Glomerular endothelial cell (primary cell): ENCODE measurements at places on chromosomes 4 and X. TPM values are rescaled to one million over a fixed set of nuclear protein-coding genes. Genes with fewer than 3 reads are reported as not detected.

- DNase-seq: no peak
These were observed at the start of gene HHIP for GRCh38 chr4:144645631-144646522. Gene HHIP, plus strand, starts transcription at chr4:144646156. Its CDS starts 520 bp downstream, at chr4:144646676.

The ARHGAP6 gene
- total RNA-seq: 1.5 and 1.7 TPM in 2 replicates

The PPP1R2C gene
- not detected in 2 replicates for total RNA-seq

DNA sequence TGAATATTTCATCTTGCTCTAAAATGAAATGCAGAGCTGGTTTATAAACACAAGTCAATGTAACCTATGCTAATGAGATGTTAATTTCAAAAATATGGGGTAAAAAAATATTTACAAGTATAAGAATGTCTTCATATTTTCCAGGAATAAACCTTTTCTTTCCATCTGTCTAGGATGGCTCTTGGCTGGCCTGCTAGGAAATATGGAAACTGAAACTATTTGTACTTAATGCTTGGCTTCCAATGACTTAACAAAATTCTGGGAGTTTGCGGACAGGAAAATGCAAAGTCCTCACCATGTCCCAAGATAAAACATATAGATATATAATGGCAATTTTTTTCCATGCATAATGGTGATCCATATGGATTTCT, 168.1 kb downstream of the SCFD2 start:
- no peak for DNase-seq

The KIF4A gene
- total RNA-seq: 4.5 and 6.3 TPM in 2 replicates

The CACNA1F gene
- total RNA-seq: under 0.01 TPM in 1 of 2 replicates, not detected in the other

GRCh38 chrX:75273483-75273882, 402 bp upstream of the UPRT start:
- no peak for DNase-seq

GRCh38 chr4:57109411-57109846, 756 bp downstream of the IGFBP7 start:
- DNase-seq: no peak

DNA sequence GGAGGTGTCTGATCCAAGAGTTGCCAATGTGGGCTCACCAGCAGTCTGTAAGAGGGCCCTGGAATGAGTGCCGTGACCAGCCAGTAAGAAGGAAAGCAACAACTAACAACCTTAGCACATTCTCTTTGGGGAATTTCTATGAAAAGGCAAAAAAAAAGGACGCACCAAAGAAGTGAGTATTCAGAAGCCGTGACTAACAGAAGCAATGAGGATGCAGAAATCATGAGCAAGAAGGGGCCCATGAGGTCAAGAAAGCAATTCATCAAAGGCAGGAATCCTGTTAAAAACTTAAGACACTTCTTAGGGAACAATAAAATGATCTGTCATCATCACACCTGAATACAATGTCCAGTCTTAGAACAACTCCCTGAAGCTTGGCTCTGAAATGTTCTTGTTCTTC, 260.5 kb downstream of the RAPGEF2 start:
- DNase-seq: no peak

- no peak for DNase-seq
These were observed 97.3 kb upstream of the DCLK2 start for GRCh38 chr4:149980941-149981340.

DNA sequence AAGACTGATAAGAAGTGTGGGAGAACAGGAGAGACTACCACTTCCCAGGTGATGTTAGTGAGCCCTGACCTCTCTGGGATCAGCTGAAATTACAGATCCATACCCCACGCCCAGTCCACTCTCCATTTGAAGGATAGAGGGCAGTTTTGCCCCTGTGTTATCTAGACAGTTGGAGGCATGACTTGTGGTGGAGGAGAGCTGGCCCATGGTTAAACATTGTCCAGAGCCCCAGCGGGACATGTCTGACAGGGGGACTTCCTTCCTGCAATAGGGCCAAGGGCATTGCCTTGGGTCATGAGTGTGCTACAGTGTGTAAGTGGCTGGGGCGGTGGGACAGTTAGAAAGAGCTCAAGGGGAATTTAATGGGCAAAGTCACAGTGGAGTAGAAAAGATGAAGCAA, 181.1 kb downstream of the MID1IP1 start:
- no peak for DNase-seq
